Effector CD8-positive, alpha-beta T cell (primary cell): ENCODE measurements at places on chromosomes 12 and 14.
A peak's percentile ranks its signal among the peaks of the same experiment; 100 is the strongest.

GRCh38 chr12:26176725-26177124 is 18.6 kb upstream of the SSPN start:
- no peak for DNase-seq

DNA sequence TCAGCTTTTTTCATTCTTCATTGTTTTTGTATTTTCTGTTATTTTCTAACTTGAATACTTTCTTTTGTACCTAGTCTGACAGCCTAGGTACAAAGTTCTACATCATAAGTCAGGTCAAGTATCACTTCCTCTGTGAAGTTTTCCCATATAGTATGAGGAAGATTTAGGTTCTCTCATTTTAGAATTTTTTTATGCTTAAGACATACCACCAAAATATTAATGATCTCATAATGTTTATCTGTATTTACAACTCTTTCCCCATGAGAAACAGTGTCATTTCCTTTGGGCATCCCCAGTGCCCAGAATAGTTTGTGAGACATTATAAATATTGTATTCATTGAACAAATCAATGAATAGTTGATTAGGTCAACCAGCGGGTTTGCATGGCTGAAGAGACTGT is 3.1 kb upstream of the ATF7IP start:
- no peak for DNase-seq

GRCh38 chr12:22648668-22649067 is 23.7 kb downstream of the ETNK1 start:
- no peak for DNase-seq

DNA sequence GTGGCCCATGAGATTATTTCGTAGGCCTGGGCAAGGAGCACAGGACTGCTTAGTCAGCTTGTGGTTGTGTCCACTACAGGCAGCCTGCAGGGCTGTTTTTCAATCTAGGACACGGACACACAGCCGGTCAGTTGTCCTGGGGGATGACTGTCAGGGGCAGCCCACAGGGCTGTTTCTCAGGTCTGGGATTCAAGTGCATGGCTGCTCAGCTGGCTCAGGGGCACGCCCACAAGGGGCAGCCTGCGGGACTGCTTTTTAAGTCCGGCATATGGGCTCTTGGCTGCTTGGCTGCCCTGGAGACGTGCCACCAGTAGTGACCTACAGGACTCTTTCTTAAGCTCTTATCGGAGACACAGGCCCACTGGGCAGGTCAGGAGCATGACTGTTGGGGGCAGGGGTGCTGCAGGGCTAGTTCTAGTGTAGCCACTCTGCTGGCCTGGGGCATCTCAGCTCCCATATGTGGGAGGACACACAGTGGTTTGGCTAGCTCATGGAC is 26.6 kb upstream of the GTF2A1 start:
- DNase-seq, result no peak

DNA sequence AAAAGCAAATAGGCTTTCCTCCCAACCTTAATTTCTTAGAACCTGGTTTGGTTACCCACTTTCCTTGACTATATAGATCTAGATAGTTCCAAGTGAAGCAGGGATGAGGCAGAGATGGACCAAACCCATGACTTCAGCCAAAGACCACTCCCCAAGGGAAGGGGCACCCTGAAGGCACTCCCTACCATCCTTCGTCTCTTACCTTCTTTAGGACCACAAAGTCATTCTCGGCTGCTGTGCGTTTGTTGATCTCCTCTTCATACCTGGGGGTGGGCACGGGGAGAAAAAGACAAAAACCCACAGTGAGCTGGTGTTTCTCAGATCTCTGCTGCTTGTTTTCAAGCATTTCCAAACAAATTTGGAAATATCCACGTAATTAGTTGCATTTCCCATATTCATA is 3.4 kb downstream of the KRT4 start:
- DNase-seq, result no peak

DNA sequence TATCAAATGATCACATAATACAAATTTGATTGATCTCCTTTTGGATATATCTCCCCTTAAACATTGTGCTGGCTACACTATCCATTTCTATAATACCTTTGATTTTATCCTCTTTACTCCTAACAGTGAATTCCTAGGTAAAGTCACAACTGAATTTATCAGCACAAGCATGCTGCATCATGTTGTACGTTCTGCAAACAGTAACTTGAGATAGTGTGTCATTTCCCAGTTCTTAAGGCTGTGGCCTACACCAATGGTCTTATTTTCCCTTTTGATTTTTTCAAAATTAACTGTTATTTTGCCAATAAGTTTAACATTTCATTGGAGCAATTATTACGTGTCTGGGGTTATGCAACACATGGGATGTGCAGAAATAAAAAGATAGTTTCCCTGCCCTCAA is 24.8 kb downstream of the PRKCH start:
- no peak for DNase-seq

DNA sequence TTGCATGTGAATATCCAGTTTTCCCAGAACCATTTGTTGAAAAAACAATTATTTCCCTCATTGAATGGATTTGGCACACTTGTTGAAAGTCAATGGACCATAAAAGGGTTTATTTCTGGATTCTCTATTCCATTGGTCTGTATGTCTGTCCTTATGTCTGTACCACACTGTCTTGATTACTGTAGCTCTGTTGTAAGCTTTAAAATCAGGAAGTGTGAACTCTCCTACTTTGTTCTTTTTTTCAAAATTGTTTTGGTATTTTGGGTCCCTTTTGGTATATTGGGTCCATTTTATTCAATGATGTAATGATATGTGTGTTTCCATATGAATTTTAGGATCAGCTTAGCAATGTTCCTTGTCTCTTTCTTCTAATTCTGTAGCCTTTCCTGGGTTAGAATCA is 64.8 kb downstream of the PPP2R5C start:
- DNase-seq, result no peak

DNA sequence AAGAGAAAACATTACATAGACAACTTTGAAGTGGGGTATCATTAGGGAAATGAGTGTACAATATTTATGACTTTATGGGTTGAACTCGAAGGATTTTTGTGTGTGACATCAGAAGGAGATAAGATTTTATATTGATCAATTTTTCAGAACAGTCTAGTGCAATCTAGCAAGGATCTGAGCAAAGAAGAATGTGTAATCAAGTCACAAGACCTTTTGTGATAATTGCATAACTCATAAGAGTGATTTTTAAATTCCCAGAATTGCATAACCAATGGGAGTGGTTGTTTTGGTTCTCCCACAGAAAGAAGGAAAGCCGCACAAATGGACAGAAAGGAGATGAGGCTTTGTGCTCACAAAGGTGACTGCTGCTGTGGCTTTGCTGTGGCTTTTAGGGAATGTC is 441.8 kb upstream of the FLRT2 start:
- no peak for DNase-seq

- DNase-seq, result no peak
These were observed 83.7 kb downstream of the TMTC3 start for GRCh38 chr12:88225776-88226175.

- no peak for DNase-seq
These were observed 17.1 kb downstream of the OR10G2 start for GRCh38 chr14:21617614-21618013.

DNA sequence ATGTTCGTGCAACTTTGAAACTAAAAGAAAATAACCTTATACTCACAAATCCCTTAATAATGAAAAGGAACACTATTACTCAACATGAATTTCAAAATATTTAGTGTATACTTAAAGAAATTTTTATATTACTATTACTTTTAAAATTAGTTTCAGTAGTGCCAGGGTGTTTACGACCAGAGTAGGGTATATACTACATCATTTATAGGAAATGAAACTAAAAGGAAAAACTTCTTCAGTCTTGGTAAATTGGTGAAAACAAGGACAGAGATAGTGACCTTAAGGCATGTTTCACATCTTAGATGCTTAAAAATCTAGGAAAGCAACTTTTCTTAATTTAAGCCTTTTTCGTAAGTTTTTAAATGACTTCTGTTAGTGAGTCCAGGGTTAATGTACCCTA is 4.5 kb downstream of the USP15 start:
- DNase-seq, result no peak

- DNase-seq, result peak; percentile 59
These were observed at the start of gene GLIPR1L1 for GRCh38 chr12:75334384-75335030. TSS of gene GLIPR1L1 (plus strand) at chr12:75334670. CDS start at chr12:75334729, 59 bp downstream.

- no peak for DNase-seq
These were observed 13.0 kb downstream of the TBX5 start for GRCh38 chr12:114392909-114393308.

DNA sequence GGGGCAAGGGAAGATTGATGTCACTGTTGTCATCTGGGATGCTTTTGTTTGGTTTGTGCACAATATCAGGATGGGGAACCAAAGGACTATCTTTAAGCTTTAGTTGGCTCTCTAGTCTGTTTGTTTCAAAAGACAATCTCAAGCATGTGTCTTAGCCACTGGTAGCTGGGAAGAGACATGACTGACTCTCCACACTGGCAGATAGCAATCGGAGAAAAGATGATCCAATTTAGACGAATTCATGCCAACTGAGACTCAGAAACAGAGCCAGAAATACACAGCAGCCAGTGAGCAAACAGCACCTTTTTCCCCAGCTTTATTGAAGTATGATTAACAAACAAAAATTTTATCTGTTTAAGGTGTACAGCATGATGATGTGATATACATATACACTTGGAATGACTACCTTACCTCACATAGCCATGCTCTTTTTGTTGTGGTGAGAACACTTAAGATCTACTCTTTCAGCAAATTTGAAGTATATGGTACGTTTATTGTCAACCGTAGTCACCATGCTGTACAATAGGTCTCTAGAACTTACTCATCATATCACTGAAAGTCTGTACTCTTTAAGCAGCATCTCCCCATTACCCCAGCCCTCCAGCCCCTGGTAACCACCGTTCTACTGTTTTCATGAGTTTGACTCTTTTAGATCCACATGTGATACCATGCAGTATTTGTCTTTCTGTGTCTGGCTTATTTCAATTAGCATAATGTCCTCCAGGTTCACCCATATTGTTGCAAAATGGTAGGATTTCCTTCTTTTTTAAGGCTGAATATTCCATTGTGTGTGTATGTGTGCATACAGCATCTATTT is 50.6 kb downstream of the DUSP16 start:
- DNase-seq, result no peak

DNA sequence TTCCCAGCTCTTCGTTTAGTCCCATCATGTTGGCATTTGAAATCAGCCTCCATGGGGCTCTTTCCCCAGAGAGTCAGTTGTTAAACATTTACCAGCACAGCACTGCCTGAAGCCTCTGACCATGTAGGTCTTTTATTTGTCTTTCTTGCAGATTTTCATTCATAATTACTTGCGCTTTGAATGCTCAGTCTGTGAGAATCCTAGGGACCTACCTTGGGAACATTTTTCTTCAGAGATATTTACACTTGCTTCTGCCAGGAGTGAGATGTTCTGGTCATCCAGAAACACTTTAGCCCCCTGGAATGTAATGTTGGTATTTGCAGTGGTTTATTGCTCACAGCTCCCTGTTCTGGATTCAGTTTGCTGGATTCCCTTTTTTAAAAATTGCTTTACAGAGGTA is 41.7 kb downstream of the RPH3A start:
- no peak for DNase-seq

GRCh38 chr14:70811578-70811977 is 2.3 kb upstream of the MAP3K9 start:
- no peak for DNase-seq

- no peak for DNase-seq
These were observed 123.4 kb downstream of the SLC5A8 start for GRCh38 chr12:101086490-101087135.

GRCh38 chr14:53533384-53533970 is 380.4 kb upstream of the DDHD1 start:
- DNase-seq, result no peak

GRCh38 chr14:24705840-24706239 is 71.8 kb upstream of the GZMB start:
- DNase-seq, result no peak

GRCh38 chr12:19095756-19096480 is 33.6 kb upstream of the PLEKHA5 start:
- DNase-seq, result no peak

- no peak for DNase-seq
These were observed 1127.0 kb downstream of the BCL11B start for GRCh38 chr14:98144964-98145363.

GRCh38 chr12:14473707-14474287 is 93.9 kb downstream of the PLBD1 start:
- no peak for DNase-seq

DNA sequence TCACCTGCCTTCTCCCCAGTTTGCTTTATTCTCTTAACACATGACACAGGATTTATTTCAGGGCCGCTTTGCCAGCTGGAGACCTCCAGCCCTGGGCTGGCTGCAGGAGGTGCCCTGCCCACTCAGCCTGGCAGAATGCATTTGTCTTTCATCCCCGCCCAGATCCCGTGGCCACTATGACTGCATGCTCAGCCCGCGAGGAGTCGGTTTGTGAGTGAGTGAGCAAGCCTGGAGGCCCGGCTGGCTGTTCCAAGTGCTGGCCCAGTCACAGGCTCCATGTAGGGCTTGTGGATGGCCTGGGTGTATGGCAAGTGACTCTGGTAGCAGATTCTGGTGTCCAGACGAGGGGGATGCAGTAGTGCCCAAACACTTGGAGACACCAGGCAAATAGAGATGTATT is 2.1 kb downstream of the TDP1 start:
- no peak for DNase-seq

GRCh38 chr14:102392506-102392905 is 29.8 kb downstream of the TECPR2 start:
- DNase-seq, result no peak

DNA sequence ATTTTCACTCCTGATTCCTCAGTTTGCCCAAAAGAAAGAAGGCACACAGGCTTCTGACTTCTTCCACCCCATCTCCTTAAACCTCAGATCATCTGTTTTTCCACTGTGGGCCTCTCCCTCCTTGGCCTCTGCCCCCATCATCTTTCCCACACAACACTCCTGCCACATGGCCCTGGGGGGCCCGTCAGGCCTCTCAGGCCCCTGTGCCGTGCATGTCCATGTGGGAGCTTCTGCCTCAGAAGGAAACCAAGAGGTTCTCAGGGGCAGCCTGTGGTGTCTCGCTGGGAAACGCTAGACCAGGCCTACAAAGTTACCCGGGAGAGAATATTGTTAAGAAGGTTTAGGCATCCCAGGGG is 8.0 kb downstream of the KLHL33 start:
- DNase-seq, result no peak

GRCh38 chr12:69529021-69529420 is 56.2 kb upstream of the CCT2 start:
- no peak for DNase-seq

- no peak for DNase-seq
These were observed 23.0 kb upstream of the TC2N start for GRCh38 chr14:91890291-91890749.

GRCh38 chr14:56862836-56863235 is 52.6 kb upstream of the OTX2 start:
- DNase-seq, result no peak

GRCh38 chr12:70982286-70982685 is 61.7 kb upstream of the PTPRR start:
- no peak for DNase-seq

GRCh38 chr12:78384541-78384940 is 480.0 kb upstream of the SYT1 start:
- no peak for DNase-seq

- DNase-seq, result no peak
These were observed 41.3 kb downstream of the EGLN3 start for GRCh38 chr14:33909380-33910084.

GRCh38 chr14:61710853-61711817 is 15.8 kb downstream of the HIF1A start:
- no peak for DNase-seq

- no peak for DNase-seq
These were observed 111.0 kb downstream of the BEGAIN start for GRCh38 chr14:100476012-100476822.

- DNase-seq, result no peak
These were observed 17.8 kb downstream of the SLC38A2 start for GRCh38 chr12:46354802-46355199.
